ENCODE measurements at places on chromosomes 4 and X.

- DNase-seq: no peak
These were observed 1117.6 kb upstream of the PRKX start for GRCh38 chrX:4830880-4831557.

DNA sequence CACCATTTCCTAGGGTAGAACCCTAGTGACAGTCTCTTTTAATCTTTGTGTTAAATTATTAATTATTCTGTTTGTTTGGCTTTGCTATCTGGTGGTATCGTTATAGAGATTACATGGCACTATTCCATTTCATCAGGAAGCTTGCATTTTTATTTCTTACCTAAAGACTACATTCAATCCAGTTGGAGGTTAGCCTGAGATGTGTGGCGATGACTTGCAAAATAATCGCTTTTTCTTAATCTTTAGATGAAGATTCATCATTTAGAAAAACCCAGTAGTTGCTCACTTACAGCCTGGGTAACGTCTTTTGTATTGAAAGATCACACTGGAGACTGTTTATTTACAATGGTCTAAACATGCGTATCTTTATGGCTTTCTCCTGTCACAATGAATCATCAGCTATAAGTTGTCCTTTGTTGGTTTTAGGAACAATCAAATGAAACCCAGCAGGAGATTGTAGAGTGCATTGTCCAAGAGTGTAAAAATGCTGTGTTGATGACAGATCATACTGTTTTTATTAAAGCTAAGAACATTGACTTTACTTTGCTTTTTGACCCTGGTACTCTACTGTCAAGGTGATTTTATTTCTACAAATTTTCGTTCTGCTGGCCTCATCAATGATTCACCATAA is 281.7 kb upstream of the PITX2 start:
- DNase-seq: no peak

- DNase-seq: no peak
These were observed 106.4 kb upstream of the FAM241A start for GRCh38 chr4:112038861-112039260.

- peak; percentile 66 for DNase-seq
These were observed 923.8 kb downstream of the RAPGEF2 start for GRCh38 chr4:160026721-160027120.

DNA sequence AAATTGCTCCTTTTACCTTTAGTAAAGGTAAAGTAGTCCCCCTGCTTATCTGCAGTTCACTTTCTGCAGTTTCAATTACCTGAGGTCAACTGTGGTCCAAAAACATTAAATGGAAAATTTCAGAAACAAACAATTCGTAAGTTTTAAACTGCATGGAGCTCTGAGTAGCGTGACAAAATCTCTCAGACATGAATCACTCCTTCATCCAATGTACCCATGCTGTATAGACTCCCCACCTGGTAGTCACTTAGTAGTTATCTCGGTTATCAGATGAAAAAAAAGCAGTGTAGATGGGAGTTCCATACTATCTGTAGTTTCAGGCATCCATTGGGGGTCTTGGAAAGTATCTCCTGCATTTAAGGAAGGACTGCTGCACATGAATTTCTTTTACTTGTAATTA is 7.7 kb downstream of the UNC5C start:
- no peak for DNase-seq

DNA sequence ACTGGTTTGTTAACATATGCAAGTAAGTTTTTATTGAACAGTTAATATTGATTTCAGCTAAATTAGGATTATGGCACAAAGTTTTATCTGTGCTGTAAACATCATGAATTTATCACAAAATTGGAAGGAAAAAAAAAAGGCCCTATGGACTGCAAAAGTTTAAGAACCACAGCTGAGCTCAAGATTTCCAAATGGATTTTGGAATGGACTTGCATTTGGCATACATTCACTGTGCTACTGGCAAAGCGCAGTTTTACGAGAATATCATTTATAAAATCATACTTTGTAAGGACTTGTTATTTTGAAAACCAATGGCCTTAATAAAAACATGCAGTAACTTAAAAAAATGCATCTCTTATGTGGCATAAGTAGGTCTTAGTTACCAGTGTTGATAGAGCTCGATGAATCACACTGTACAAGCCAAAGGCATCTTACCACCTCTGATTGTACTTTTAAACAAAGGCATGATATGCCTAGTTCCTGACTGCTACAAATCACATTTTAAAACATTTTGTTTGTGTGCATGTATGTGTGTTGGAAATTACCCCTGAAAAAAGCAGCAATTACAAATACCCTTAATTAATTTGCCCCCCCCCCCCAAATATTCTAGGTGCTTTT is 58.6 kb downstream of the TAB3 start:
- no peak for DNase-seq

GRCh38 chr4:124304941-124305340 is 407.6 kb downstream of the ANKRD50 start:
- no peak for DNase-seq

DNA sequence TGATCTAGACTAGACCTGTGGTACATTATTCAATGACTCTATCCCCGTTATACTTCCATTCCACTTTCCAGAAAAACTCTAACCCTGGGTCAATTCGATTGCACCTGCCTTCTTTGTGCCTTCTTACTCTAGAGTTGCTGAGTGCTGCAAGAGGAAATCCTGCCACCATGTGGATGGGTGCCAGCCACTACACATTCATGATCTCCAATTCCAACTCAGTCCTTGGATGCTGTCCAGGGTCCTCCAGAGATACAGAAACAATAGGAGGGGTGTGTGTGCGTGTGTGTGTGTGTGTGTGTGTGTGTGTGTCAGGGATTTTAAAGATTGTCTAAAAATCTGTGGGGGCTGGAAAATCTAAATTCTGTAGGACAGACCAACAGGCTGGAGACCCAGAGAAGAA is 42.9 kb upstream of the INTS6L start:
- no peak for DNase-seq

DNA sequence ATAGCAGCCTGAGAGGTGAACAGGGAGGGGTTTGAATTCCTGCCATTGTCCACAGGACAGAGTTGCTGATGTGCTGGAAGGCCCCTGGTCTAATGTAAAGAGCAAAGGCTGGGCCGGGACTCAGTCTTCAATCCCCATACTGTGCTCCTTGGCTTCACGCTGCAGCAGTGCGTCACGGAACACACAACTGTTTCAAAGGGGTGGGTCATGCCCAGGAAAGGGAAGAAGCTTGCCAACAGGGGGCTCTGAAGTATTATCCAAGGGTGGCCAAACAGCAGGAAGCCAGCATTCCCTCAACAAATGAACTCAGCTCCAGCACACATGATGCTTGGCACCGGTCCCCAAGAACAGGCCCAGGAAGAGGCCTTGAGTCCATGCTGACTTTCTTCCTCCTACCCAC is 122.5 kb downstream of the NFKB1 start:
- no peak for DNase-seq

GRCh38 chr4:10944321-10944720 is 259.8 kb upstream of the CLNK start:
- no peak for DNase-seq

DNA sequence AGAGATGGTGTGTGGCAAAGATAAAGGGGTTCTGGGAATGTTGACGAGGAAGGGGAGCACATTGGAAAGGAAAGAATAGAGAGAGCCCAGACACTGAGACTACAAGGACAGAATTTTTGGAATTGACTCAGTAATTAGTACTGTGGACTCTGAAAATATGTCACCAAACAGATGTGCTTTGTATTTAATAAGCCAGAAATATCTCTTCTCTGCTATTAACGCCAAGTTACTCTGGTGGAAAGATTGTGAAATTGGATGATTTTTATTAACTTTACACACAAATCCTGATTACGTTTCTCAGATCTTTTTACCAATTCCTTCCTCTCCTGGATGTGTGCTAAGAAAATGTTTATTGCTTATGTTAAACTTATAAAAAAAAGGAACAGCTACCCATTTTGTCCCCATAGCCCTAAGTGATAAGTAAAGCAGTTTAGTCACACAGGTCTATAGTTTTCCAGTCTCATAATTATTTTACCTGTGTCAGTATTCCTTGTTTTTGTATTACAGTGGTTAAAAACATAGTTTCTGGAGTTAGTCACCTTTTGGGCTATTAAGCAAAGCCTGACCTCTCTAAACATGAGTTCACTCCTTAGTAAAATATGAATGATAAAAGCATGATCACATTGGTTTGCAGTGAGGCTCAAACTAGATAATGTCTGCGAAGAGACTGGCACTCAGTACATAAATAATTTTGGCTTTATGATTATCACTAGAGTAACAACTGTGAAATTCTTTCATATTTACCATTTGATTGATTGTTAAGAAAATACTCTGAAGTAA is 1068.3 kb downstream of the STIM2 start:
- no peak for DNase-seq

- DNase-seq: no peak
These were observed 196.4 kb upstream of the RADX start for GRCh38 chrX:106415276-106415895.

- no peak for DNase-seq
These were observed 50.5 kb upstream of the FAM47C start for GRCh38 chrX:36957425-36958328.

GRCh38 chrX:19563327-19563726 is 48.0 kb upstream of the MAP3K15 start:
- DNase-seq: no peak

GRCh38 chrX:53449632-53450031 is 15.5 kb upstream of the HSD17B10 start:
- no peak for DNase-seq

DNA sequence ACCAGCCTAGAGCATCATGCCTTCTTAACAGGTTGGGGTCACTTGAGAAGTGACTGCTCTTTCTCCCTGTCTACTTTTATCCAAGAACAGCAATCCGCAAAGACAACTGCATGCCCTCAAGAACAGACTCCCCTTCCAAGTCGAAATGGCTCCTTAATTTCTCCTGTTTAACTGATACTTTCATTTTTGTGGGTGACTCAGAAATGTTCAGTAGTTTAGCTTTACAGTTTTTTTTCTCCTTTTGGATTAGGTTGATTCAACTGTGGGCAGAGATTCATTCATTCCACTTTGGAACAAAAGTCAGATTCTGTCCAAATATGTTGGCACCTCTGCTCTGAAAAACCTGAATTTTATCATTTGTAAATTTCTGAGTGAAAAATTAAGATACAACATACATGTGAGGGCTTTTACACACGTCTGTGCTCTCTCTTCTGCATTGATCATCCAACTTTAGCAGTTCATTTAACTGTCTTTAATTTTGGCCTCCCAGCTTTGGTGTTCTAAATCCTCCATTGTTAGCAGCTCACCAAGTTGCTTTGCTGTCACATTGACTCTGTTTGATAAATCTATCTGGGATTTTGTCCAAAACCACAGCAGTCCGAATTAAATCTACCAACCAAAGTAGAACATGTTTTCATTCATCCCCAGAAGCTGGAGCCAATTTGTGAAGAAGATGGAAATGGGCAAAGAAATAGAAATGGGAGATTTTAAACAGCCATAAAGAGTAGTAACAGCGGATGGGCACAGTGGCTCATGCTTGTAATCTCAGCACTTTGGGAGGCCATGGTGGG is 50.0 kb downstream of the HOPX start:
- DNase-seq: no peak

- no peak for DNase-seq
These were observed 14.4 kb downstream of the ABCG2 start for GRCh38 chr4:88144048-88144447.

DNA sequence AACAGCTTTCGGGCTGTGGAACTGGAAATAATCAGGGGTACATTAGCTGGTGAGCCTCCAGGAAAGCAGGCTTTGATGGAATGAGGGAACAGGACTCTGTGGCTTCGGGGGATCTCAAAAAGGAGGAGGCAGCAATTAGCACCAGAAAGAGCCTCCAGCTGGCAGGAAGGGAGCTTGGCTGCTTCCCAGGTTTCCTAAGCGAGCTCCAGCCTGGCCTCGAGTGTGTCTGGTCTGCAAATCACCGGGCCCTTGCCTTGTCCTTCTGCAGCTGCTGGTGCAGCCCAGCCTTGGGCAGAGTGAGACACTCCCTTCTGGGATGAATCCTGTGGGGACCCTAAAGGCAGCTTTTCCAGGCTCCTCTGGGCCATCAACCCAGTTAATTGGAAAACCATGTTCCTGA is 10.7 kb upstream of the PDHA1 start:
- DNase-seq: no peak

DNA sequence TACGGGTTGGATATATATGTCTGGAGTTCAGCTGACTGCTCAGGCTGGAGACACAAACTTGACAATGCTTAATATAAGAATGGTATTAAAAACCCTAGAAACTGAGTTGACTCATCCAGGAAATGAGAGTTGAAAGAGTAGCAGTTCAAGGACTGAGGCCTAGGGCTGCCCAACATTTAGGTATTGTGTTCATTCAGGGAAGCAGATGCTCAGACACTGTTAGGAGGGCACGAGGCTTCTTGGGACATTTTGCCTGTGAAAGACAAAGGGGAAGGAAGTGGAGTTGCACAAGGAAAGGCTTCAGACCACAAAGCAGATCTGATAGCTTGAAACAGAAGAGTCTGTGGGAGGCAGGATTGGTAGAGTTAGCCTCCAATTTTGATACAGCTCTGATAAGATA is 52.0 kb upstream of the HS3ST1 start:
- DNase-seq: no peak

DNA sequence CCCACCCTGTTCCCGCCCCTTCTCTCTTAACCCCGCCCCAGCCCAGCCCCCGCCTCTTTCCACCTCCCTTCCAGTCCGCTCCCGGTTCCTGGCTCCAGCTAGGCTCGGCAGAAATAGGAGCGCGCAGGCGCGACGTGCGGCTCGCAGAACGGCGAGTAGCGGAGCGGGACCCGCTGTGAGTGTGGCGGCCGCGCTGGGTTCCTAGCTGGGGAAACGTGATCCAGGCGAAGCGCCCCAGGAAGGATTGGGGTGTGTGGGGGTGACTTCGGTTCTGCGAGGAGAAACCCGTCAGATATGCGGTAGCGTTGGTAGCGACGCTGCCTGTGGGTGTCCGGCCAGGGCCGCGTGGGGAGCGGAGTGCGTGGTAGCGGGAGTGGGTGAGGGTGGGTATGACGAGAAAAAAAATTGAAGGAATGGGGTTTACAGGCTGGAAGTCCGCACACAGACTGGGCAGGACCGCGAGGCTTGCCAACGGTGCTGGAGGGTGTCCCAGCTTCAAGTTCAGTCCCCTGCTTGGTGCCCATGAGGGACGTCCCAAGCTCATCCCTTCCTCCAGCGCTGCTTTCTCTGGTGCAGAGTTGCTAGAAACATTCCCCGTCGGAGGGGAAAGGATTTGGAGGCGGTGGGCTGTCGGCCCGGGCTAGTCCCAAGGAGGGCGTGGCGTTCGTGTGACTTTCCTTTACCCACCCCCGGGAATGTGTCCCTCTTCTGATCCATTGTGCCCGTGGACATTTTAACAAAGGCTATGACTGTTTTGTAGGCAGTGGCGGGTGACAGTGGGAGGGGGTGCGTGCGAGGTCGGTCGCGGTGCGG is at the start of gene PRRG1:
Gene PRRG1 (plus strand): TSS at position 144 of the 813 bp plus-strand sequence. CDS start 56,886 bp downstream, outside the sequence.
- peak; percentile 76 for DNase-seq

DNA sequence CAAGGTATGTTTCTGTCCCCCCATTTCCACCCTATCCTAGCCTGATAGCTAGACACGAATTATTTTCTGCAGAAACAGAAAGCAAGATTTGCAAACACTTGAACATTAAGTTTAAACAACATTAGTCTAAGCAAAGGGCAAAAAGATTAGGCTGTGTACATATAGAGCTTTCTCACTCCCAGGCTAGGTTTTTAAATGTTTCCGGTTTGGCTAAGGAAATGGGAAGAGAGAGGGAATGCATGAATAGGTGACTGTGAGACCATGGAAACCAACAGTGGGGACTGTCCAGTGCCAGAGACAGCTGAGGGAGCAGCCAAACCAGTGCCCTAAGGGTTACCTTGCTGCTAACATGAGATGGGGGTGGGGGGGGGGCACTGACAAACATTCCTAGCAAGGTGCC is 242.7 kb downstream of the SCFD2 start:
- no peak for DNase-seq

Measured in RWPE2 (cell line).